ENCODE measurements at places on chromosomes 7 and 10.

DNA sequence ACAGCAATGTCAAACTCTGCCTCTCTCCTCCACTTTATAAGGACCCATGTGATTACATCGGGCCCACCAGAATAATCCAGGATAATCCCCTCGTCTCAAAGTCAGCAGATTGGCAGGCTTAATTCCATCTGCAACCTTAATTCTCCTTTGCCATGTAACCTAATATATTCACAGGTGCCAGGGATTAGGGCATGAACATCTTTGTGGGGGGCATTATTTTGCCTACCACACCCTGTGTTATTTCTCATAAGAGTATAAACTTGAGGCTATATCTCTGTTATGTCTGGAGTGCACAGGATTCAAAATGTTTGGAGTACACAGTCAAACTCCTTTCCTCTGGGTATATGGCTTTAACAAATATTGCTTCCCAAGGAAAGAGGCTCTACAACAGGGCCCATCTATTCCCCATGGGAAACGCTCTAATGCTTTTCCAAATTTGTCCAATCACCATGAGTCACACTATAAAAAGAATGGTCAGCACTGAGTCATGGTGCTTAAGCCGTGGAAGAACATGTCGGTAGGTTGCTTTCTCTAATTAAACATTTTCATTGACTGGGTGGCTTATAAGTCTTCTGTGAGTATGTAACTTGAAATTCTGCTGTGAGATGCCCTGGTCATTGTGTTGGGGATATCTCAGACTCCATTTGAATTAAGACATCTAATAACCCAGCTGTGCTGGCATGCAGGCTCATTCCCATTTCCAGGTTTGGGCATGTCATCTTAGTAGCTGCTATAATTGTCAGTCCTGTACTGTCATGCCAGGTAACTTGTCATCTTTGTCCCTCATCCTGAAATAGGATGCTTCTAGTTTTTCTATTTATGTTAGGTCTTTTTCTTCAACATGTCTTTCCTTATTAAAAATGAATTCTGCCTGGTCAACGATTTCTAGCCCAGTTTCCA lies 11.5 kb upstream of the AKR1B10 start:
- DNase-seq: no peak

DNA sequence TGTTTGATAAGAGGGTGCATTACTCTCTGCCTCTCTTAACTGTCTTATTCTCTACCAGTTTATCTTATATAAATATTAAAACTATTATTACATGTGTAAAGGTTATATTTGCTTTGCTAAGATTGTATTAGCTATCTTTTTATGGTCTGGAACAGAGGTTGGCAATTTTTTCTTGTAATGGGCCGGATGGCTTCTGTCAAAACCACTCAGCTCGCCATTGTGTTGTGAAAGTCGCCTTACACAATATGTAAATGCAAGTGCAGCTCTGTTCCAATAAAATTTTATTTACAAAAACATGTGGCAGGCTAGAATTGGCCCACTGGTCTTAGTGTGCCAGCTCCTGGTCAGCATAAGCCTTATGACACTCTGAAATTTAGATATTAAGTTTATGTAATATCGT lies 185.8 kb downstream of the SDK1 start:
- no peak for DNase-seq

GRCh38 chr7:98963305-98963704 lies 85.0 kb downstream of the TRRAP start:
- no peak for DNase-seq

DNA sequence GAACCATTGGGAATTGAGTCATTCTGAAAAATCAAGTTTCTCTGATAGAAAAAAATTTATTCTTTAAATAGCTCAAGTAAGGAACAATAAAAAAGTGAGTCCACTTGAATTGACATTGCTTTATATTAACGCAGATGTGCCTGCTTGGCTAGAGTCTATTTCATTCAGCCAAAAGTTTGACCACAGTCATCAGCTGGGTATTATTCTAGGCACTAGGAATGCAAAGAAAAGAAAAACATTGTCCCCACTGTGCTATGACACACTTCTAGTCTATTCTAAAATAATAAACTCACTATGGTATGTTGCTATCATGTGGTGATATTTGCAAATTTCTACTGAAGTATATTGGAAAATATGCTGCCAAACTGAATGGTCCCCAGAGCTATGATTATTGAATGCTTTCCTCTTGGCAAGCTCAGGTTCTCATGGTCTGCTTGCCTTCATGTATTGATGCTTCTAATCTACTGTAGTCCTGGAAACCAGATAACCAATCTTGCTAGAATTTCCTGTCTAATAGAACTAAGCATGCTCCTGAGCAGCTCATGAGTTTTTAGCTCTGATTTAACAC lies 8.3 kb downstream of the SFRP4 start:
- no peak for DNase-seq

DNA sequence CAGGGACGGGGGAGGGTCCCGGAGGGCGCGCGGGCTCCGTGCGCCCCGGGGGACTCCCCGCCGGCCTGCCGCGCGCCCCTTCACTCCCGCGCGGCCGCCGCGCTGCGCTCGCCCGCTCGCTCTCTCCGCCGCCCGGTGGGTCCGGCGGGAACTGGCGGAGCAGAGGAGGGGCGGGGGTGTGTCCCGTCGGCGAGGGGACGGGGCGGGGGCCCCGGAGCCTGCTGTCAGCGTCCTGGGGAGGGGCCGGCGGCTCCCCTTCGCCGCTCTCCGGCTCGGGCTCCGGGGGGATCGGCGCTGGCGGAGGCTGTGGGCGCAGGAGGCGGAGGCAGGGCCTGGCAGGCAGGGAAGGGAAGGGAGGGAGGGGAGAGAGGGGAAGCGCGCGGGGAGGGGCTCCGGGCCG lies at the start of gene SH3PXD2A:
Gene SH3PXD2A, minus strand, starts transcription at position 153 of the 400 bp plus-strand sequence. CDS start 310 bp downstream, outside the sequence.
- no peak for DNase-seq

- DNase-seq: peak; percentile 72
These were observed 196.3 kb downstream of the DNAJC1 start for GRCh38 chr10:21807180-21807579.

- DNase-seq: no peak
These were observed 18.1 kb downstream of the PDGFA start for GRCh38 chr7:501526-501925.

DNA sequence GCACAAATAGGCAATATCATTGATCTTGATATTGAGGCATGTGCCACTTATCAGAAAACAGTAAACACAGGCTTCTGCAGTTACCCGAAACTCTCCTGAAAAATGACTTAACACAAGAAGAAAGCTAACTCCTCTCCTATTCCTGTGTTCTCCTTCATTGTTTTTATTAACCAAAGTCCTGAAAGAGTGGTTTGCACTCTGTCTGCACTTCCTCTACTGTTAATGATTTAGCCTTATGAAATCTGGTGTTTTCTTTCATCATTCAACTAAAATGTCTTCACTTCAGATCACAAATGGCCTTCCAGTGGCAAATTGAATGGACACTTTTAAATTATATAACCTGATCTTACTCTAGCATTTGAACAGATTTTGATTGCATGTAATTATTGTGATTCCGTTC lies 630.6 kb upstream of the PHF14 start:
- no peak for DNase-seq

GRCh38 chr10:12541446-12542067 lies 192.2 kb downstream of the CAMK1D start:
- no peak for DNase-seq

Data from NT2/D1 (cell line).